T-cell (primary cell): ENCODE measurements at places on chromosomes 5 and 9.

DNA sequence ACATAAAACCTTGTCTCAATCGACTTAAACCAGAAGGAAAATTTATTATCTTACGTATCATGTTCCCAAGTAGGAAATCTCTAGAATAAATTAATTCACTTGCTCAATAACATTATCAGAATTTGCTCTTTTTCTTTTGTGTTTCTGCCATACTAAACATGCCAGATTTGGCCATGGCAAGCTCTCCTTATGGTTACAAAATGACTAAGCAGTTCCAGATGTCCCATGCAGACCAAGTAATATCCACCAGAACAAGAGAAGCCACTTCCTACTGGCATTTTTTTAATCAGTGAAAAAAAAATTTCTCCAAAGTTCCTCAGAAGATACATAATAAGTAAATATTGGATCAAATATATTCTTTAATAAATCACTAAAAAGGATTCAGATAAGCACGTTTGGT lies 25.2 kb upstream of the ADAMTS6 start:
- DNase-seq, result no peak

DNA sequence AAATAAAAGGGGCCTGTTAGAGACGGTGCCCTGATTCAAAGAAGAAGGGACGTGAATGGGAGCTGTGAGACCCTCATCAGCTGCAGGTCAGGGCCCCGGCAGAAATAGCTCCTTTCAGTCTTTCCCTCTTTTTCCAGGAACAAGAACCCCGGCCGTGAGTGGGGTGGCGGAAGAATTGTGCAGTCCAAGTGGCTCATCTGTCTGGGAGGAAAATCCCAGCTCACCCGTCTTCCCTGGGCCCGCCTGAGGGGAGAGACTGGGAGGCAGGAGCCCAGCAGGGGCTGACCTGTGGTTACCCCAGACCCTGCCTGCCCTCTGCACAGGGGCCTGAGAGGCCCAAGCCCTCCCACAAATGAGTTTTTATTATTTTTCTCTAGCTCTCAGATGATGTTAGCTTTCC lies 24.8 kb upstream of the CSF1R start:
- DNase-seq, result no peak

DNA sequence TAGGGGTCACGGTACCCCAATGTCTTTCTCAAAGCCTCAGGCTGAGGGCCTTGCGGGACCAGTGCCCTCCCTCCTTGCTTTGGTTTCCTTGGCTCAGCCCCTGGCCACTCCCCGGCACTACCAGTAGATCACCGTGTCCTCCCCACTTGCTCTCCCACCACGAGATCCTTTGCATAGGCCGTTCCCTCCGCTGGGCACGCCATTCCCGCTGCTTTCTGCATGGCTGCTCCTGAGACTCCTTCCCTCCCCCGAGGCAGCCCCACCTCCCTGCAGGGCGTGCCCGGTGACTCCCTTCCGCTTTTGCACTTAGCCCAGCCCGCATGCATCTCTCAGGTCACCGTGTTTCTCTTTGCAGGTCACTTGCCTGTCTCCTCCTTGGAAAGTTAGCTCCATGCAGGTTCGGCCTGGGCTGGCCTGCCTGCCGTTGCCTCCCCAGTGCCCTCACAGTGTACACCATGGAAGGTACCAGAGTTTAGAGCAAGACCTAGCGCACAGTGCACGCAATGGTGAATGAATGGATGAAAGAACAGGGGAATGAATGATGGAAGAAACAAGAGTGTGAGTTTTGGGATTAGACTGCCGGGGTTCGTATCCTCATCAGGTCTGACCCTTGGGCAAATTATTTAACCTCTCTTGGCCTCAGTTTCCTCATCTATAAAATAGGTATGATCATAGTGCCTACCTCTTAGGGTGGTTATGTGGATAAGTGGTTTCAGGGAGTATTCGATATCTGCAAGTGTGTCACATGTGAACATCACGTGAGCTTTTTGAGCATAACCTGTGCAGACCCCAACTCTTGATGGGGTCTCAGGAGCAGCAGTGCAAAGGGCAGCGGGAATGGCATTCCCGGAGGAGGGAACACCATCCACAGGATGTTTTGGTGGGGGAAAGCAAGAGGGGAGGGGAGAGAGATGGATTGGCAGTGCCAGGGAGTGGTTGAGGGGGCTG lies 214.3 kb downstream of the C9orf50 start:
- DNase-seq, result no peak

GRCh38 chr5:36214436-36214835 lies 27.3 kb downstream of the NADK2 start:
- no peak for DNase-seq

DNA sequence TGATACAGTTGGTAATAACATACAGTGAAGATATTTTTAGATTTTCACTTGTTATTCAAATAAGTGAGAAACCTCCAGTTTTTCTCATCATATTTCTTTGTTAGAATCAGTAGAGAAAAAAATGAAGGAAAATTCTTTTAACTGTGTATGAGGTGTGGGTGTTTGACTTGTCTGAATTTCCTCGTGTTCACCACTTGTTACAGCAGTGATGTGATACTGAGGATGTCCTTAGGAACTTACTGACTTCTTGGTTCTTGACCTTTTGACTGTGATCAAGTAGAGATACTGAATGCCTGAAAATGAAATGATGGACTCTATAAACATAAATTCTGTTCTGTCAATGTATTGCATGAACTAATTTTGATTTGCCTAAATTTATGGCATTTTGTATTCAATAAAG lies 10.7 kb downstream of the PBX3 start:
- no peak for DNase-seq

DNA sequence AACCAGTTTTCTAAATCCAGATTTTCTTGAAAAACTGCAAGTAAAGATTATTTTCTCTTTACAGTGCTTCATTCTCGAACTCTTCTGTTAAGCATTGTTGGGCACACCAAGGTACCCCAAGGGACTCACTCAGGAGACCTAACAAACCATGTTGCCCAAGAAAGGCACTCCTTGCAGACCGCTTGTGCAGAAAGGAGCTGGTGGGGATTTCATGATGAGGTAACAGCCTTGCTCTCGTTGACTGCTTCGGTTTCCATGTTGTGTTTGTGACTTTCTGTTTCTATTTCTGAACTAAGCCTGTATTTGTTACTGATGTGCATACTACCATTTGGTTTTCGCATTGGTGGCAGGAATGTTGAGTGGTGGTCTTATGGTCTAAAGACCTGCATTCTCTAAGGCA lies 266.6 kb upstream of the DAP start:
- DNase-seq, result no peak

- no peak for DNase-seq
Observed at GRCh38 chr5:177232761-177233160, 70.8 kb downstream of the RAB24 start.

GRCh38 chr5:67815455-67816391 lies 399.8 kb upstream of the PIK3R1 start:
- no peak for DNase-seq

DNA sequence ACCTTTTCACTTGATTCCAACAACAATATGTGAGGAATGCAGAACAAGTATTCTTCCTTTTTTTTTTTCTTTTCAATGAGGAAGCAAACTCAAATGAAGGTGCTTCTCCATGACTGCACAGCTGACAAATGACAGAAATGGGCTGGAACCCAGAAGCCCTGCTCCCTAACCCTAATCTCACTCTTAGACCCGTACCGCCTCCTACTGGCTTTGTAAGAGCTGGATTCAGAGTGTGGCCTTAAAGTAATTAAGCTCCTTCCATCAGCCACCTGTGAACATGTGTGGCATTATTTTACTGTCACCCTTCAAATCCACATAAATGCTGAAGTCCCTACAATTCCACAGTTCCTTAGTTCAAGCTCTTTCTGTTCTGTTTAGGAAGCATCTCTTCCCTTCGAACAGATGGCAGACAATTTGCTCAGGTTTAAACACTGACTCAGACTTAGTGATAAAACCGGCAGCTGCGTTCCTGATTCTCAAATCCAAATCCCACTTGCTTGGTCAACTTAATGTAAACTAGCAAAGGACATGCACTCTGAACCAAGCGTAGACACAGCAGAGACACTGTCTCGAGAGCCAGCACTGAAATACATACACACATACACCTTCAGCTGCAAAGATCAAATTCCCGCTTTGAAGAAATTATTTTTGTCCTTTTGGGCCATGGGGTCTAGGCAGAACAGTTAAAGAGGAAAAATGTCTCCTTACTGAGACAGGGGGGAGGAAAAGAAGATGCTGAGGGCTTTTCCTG lies 316.7 kb upstream of the TLE4 start:
- no peak for DNase-seq

GRCh38 chr5:181156758-181157157 lies 9.4 kb downstream of the OR2V2 start:
- no peak for DNase-seq

DNA sequence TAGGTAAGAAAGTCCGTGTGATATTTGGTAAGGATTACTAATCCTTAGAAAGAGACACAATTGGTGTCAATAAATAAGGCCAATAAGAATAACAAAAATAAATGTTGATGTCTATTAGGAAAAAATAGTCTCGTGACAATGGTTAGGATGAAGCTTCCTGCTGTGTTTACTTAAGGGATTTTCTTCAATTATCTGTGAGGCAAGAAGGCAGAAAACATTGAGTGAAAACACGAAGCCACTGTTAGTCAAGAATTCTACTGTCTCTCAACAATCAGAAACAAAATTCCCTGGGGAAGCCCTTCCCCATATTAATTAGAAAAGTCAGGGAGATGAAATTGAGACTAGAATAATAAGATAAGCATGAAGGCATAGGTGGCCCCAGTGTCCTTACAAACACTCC lies 149.0 kb downstream of the SYK start:
- no peak for DNase-seq

DNA sequence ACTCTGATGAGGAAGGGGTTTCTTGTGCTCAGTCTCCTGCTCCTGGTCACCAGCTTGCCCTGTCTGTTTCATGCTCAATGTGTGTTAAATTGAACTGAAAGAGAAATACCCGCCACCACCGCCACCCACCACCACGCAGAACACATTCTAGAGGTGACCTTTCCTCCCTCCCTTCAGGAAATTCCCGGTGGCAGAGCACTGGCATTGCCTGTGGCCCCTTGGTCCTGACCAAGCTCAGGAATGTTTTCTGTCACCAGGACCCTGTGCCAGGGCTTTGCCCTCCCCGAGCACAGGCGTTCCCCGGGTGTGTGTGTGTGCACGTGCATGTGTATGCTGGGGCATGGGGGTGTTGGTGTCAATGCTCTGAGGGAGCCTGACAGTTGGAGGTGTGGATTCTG lies 10.2 kb upstream of the SLC25A51 start:
- no peak for DNase-seq

- DNase-seq, result no peak
Observed at GRCh38 chr5:172632346-172633092, 8.5 kb upstream of the NEURL1B start.

- no peak for DNase-seq
Observed at GRCh38 chr9:133927041-133927440, 65.1 kb downstream of the VAV2 start.

GRCh38 chr5:160507221-160507721 lies 85.6 kb downstream of the PTTG1 start:
- no peak for DNase-seq

DNA sequence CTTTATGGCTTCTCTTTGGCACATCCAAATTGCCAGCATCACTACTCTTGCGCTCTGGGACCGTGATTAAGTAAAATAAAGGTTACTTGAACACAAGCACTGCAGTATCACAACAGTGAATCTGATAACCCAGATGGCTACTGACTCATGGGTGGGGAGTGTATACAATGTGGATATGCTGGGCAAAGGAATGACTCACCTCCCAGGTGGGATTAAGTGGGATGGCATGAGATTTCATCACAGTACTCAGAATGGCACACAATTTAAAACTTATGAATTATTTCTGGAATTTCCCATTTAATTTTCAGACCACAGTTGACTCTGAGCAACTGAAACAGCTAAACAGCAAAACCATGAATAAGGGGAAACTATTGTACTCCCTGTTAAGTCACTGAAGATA lies 4.3 kb downstream of the GFM2 start:
- no peak for DNase-seq

- DNase-seq, result no peak
Observed at GRCh38 chr5:143812085-143812705, at the start of gene HMHB1. HMHB1 (plus strand) TSS chr5:143812161.

DNA sequence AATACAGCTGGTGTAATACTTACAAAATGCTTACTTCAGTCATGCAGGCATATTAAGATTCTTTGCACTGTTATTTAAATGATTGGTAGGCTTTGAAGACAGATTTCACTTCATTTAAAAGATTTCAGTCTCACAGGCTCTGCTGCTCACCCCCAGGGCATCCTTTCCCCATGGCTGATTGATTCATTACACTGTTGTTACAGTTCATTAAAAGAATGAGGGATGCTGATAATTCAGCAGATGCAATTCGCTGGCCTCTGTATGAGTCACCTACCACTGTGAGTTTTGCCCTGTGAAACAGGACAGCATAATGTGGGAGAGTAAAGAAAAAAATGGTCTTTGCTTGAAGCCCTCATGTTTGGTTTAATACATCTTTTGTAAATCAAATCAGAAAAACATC lies 246.9 kb downstream of the CYLC2 start:
- no peak for DNase-seq

- no peak for DNase-seq
Observed at GRCh38 chr5:132799392-132799791, 13.7 kb upstream of the SOWAHA start.

DNA sequence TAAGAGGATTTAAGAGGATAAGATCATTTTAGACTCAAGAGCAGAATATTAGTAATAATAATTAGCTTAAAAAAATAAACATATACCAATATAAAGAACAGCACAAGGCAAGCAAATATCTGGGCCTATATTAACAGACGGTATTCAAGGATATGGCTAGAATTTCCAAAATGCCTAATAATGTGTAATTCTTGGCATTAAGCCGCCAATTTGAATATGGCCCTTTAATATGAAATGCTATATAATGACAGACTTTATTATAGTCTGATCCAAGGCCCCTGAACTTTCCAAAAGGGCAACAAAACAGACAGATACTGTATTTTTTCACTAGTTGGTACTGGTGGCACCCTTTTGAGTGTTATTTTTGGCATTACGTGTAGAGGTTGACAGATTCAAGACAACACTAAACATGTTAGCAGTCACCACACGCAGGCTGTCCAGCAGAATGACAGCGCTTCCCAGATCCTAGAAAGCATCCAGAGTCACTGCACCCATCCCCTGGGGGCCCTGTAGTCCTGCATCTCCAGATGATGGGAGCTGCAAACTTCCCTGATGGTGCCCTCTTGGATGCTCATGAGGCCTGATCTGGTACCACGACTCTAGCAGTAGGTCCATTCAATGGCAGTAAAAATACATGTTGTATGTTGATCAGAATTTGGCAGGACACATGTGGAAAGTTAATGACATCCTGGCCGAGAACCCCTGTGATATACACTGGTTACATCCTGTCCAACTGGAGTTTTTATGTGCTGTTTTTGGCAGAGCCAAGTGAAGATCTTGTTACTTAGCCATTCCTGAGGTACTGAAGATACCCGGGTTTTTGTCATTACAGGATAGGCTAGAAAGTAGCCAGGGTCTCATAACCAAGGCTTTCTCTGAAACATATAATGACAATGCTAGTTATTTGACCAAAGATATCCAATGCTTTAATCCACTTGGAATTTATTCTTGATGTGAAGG lies 1.7 kb upstream of the ABL1 start:
- no peak for DNase-seq

- DNase-seq, result no peak
Observed at GRCh38 chr9:31140316-31140715, 1244.1 kb upstream of the ACO1 start.

- DNase-seq, result no peak
Observed at GRCh38 chr9:3224931-3225330, 300.9 kb downstream of the RFX3 start.
